ENCODE measurements at places on chromosomes 5 and 9.

DNA sequence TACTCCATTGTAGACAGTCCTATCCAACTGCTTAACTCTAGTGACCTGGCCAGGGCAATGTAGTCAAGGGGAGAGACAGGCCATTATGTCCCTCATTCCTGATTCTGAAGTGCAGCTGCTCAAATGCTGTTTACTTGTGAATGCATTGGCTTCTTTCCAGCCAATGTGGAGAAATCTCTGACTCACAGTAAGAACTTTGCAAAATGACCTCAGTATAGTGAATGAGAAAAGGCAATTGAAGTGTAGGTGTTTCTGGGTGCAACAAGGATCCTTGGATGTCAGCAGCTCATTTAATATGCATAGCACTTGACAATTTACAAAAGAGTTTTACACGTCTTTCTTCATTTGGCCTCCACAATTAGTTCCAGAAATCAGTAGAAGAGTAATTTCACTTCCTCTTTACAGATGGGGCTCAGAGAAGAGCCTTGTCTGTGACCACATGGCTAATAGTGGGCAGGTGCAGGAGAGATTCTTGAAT, 367.2 kb downstream of the OSTF1 start:
- no peak for DNase-seq

- no peak for DNase-seq
Observed at GRCh38 chr5:143472576-143472975, 69.1 kb upstream of the NR3C1 start.

- DNase-seq, result no peak
Observed at GRCh38 chr5:15799612-15800011, 299.6 kb downstream of the FBXL7 start.

DNA sequence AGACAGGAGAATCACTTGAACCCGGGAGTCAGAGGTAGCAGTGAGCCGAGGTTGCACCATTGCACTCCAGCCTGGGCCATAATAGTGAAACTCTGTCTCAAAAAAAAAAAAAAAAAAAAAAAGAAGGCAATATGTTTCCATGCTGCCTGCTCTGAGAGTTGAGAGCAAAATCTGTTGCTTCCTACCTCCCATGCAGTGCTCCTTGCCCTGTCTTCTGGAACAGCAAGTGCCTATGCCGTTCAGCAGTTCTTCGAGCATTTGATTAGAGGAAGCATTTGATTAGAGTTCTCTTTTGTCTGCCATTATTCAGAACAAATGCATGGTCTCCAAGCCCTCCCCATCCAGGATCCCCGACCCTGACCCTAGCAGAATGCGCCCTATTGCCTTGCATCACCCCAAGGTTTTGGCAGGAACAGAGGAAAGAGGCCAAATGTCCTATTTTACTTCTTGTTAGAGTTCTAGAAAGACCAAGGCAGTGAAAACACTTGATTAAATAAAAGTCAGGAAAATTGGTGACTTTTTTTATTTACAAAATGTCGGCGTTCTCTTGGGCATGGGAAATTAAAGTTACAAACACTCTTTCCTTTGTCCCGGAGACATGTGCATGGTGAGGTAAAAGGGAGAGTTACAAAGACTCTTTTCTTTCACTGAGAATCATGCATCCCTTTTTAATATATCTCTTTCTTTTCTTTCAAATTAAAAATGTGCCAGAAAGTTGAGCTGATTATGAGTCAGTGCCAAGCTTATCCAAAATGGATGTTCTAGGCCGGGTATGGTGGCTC, 27.8 kb upstream of the FSD1L start:
- no peak for DNase-seq

DNA sequence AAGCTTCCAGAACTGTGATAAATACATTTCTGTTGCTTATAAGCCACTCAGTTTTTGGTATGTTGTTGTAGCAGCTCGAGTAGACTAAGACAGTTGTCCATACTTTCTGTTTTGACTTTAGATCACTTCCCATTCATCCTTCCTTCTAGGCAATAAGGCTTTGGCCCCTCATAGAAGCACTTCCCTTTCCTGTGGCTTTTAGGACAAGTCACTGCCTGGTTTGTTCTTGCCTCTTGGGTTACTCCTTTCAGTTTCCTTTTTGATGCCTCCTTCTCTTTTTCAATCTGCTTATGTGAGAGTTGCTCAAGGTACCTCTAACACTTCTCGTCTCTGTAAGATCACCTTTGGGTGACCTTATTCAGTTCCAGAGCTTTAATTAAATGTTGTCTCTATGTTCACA, 72.4 kb upstream of the NTRK2 start:
- DNase-seq, result no peak

- DNase-seq, result no peak
Observed at GRCh38 chr5:140574165-140574564, 9.5 kb downstream of the SLC35A4 start.

DNA sequence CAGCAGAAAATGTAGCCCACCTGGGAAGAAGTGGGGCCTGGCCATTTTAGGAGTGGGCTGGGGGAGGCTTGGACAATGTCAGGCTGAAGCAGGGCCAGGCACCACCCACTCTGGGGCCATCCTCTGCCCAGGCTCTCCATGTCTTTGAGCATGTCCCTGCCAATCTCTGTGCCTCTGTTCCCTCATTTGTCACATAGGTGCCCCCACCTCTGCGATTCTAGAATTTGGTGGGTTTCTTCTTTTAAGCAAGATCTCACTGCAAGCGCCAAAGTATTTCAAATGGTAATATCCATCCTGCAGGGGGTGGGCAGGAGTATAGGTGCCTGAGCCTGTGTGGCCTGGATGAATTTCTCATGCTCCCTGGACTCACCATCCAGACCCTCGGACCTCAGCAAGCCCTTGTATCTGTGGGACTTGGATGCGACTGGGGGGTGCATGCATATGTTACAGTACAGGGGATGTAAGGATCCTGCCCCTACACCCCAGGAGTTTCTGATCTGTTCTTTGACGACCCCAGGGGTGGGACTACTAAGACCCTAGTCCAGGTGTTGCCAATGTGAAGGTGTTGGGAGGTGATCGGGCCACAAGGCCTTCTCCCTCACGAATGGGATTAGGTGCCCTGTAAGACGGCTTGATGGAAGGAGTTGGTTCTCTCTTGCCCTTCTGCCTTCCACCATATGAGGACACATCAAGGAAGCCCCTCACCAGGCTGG, 4.3 kb downstream of the CD74 start:
- no peak for DNase-seq

DNA sequence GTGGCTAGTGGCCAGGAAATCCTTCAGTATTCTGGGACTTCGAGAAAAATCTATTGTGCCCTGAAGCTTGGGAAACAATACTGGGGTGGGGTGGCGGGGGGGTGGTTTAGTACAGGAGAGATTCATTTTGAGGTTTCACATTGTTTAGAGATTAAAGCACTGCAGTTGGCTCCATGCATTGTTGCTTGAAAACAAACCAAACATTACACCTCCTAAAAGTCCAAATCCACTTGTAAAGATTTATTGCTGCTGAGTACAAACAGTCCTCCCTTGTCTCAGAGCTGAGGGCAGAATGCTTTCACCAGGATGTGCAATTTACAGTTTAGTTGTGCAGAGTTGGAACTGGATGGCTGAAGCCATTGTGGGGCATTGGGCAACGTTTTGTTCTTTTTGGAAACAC, 49.4 kb downstream of the GGTA1 start:
- no peak for DNase-seq

- DNase-seq, result no peak
Observed at GRCh38 chr9:111712369-111712768, 51.0 kb downstream of the GNG10 start.

- DNase-seq, result no peak
Observed at GRCh38 chr5:116299746-116300640, 215.2 kb downstream of the COMMD10 start.

DNA sequence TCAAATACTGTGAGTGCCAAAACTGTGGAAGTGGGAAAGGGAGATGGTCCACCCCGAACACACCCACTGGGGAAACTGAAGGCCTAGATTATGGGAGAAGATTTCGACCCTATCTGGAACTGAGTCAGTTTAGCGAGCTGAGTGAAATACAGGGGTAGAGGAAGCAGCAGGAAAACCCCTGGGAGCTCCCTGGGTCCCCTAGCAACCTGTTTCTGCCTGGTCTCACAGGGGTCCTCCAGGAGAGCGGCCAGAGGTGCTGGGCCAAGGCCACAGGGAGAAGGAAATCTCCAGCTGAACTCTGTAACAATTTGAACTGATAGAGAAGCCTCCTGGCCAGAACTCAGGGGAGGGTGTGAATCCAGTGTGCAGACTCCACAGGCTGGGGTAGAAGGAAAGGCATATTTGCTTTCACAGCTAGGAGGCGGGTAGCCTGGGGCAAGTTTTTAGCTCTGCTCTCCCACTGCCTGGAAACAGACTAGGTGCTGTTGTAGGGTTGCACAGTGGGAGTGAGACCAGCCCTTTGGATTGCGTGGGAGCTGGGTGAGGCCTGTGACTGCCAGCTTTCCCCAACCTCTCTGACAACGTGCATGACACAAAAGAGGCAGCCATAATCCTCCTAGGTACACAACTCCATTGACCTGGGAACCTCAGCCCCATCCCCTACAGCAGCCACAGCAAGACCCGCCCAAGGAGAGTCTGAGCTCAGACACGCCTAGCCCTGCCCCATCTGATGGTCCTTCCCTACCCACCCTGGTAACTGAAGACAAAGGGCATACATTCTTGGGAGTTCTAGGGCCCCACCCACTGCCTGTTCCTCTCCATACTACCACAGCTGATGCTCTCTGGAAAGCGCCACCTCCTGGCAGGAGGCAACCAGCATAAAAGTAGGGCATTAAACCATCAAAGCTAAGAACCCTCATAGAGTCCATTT, 78.8 kb upstream of the GPBP1 start:
- no peak for DNase-seq

DNA sequence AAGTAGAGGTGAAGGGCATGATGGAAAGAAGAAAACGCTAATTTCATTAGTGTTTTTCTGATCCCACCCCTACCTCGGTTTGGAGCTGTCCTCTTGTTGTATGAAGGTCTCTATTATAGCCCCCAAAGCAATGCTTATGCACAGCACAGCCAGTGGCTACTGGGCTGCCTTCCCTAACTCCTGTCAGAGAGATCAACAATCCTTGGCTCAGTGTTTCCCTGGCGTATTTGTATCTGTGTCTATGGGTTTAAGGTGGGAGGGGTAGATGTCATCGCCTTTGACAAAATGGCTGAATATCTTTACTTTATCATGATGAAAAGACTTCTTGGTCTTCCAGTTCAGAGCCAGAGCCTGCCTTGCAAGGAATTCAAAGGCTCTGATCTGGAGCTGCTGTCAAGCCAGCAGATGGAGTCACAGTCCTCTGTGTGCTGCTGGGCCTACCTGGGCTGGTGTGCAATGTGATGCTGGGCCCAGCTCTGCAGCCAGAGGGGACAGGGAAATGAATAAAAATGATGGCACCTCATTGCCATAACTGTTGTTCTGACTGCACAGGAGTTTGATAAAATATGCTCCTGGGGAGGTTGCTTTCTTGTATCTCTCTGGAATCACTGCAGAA, 20.1 kb upstream of the HSPA9 start:
- no peak for DNase-seq

- no peak for DNase-seq
Observed at GRCh38 chr9:101014566-101014965, 14.0 kb upstream of the PLPPR1 start.

DNA sequence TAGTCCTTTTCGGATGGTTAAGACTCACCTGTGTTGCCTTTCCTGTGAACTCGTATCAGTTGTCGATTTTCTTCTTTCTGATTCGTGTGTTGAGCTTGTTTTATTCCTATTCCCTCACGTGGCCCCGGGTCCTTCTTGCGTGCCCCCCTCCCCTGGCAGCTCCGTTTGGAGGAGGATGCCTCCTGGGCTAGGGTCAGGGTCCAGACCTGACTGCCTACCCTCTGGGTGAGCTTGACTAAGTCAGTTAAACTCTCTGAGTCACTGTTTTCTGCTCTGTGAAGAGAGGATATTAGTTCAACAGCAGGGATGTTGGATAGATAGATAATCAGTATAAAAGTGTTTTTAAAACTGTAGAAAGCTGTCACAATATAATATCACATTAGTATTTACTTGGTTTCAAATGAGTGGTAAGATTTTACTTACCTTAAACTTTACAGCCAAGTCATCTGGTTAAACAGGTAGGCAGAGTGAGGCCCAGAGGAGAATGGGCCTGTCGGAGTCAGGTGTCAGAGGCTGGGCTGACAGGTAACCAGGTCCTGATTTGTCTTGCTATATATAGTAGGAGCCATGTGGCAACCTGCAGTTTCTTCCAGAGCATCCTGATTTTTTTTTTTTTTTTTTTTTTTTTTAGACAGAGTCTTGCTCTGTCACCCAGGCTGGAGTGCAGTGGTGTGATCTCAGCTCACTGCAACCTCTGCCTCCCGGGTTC, 24.2 kb downstream of the PPARGC1B start:
- DNase-seq, result no peak
